ENCODE measurements at places on chromosomes 12 and 14.

DNA sequence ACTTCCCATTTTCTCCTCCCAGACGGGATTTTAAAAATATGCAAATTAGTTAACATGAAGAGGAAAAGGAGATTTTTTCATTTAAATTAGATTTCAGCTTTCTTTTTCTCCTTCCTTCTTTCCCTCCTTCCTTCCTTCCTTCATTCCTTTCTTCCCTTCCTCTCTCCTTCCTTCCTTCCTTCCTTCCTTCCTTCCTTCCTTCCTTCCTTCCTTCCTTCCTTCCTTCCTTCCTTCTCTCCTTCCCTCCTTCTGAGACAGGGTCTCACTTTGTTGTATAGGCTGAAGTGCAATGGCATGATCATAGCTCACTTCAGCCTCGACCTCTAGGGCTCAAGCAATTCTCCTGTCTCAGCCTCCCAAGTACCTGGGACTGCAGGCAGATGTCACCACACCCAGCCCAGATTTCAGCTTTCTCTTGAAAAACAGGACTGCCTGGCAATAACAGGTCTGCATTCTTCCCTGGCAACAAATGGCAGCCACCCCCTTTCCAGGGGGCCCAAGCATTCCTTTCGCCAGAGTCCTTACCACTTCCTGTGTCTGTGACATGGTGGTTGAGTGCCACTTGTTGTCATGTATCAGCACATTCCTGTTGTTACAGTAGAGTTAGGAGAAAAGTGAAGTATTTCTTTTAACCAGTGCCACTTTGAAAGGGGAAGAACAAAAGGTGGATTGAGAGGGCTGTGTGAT lies 119.1 kb downstream of the PTPN11 start:
- no peak for DNase-seq

DNA sequence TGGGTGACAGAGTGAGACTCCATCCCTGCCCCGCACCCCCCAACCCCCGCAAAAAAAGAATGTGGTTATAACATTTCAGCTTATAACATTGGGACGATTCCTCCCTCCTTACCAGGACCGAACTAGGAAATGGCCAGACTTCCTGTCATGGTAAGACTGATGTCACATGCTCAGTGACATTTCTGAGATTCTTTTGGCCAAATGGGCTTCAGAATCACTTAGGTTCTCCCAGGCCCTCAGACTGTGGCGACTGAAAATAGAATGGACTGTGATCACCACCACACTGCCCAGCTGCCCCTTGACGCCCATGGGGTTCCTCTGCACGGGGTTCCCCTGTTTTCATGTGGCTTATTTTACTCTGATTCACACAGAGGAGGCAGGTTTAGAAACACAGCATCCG lies 115.0 kb upstream of the EVL start:
- no peak for DNase-seq

DNA sequence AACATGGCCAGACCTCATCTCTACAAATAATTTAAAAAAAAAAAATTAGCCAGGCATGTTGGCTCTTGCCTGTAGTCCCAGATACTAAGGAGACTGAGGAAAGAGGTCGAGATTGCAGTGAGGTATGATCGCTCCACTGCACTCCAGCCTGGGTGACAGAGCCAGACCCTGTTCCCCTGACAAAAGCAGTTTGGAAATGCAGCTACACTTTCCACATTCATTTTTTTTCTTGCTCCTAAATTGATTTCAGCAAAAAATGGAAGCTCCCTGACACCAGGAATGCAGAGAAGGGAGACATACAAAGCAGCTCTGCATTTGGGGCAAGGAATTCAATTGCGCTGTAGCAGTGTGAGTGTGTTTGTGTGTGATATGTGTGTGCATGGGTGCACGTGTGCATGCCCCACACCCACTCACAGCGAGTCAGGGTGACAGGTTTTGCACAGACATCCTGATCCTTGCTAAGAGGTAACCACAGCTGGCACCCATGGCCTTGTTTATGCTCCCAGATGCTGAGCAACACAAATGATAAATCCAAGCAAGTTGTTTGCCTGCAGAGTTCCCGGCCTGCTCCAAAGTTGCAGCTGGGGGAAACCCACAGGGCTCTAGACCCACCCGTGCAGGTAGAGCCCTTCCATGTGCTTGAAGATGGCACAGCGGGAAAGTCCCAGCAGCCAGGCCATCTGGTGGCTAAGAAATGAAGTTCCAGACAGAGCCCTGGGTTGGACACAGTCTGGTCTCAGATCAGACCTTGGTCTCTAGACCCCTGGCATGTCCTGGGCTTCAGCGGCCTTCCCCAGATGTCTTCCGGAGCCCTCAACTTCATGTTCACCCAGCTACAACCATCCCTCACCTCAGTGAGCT lies 25.9 kb upstream of the BDKRB2 start:
- no peak for DNase-seq

- DNase-seq = no peak
These were observed 59.3 kb upstream of the SLC24A4 start for GRCh38 chr14:92263681-92264080.

- no peak for DNase-seq
These were observed 349.2 kb downstream of the BCAT1 start for GRCh38 chr12:24599736-24600135.

GRCh38 chr14:63713764-63714163 lies 14.1 kb downstream of the SGPP1 start:
- no peak for DNase-seq

- DNase-seq = no peak
These were observed 151.8 kb upstream of the GARIN6 start for GRCh38 chr12:99495799-99496198.

GRCh38 chr14:64766430-64767151 lies 62.4 kb downstream of the PLEKHG3 start:
- no peak for DNase-seq

GRCh38 chr12:8562310-8562709 lies 21.6 kb upstream of the CLEC4E start:
- no peak for DNase-seq

GRCh38 chr12:4539167-4539870 lies 629 bp downstream of the RAD51AP1 start:
- DNase-seq = no peak

- no peak for DNase-seq
These were observed 134.5 kb upstream of the MED13L start for GRCh38 chr12:116411977-116412376.
